ENCODE measurements at places on chromosomes 1 and 21.

- no peak for DNase-seq
Observed at GRCh38 chr21:43578677-43579303, 80.5 kb downstream of the HSF2BP start.

GRCh38 chr1:65020774-65021173 lies 54.4 kb upstream of the JAK1 start:
- no peak for DNase-seq

DNA sequence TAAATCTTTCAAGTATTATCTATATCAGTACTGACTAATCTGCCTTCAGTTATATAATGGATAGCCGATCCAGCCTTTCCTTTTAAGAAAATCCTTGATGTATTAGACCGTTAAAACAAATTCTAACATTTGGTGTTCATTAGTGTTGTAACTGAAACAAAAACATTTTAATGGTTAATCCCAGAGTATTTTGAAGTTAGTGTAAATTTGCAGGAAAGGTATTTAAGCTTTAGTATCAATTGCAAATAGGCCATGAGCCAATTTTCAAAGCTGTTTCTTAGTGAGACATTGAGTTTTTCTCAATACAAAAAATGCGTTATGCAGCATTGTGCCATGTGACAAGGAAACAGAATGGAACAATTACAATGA lies 29.6 kb downstream of the DISP1 start:
- no peak for DNase-seq

DNA sequence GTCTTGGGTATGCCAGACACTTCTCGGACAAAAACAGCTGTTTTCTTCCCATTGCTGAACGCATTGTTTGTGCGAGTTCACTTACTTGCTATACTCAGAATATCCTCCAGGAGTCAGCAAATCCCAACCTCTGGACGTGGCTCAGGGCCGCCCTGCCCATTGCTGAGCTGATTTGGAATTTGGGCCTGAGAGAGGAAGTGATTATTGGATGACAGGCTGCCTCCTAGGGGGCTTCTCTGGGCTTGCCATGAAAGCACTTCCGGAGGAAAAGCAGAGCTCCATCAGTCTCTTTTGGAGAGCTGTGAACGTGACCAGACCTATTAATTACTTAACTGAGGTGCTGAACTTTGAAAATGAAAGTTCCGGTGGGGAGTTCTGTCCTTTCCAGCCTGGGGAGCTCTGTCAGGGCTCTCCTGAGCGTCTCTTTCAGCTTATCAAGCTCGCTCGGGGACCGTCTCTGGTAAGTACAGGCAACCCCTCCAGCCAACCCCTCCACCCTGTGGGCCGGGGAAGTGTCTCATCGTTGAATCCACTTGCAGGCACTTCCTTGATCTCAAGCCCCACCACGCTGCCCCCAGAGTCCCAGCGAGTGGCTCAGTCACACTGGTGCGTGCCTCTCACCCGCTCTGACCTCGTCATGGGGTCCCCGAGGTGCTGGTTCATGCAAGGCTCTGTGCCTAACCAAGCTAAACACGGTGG lies 76.9 kb downstream of the CLIC6 start:
- peak; percentile 74 for DNase-seq

DNA sequence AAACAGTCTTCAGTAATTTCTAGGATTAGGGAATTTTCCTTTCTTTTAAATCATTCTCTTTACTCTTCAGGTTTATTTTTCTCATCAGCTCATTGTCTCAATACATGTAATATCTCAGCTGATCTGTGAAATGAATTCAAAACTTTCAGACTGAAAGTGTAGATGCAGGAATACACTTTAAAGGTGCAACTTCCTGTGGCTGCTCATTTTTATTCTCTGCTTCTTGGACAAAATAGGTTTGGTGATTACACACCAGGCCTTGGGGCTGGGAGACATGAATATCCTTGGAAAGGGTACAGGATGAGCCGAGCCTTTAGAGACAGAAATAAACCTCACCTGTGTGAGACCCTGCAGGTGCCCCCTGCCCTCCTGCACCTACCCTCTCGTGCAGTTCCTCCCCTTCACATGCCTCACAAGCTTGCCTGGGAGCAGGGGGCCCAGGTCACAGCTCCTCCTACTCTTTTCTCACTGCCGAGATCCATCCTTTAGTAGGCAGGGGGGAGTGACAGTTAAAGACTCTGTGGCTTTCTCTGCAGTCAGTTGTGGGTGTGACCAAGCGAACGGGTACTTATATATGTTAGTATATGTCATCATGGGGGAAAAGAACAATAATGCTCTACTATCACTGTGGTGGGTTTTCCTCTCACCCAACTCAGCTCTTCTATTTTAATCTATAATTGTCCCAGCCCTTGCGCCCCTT lies 23.6 kb downstream of the XCL2 start:
- no peak for DNase-seq

- no peak for DNase-seq
Observed at GRCh38 chr1:109538827-109539555, 681 bp upstream of the GPR61 start.

Measured in NCI-H774 (cell line).